ENCODE measurements at places on chromosomes 1 and 21. TPM values are rescaled to one million over a fixed set of nuclear protein-coding genes. Genes with fewer than 3 reads are reported as not detected.

Gene SHISAL2A
- not detected for total RNA-seq

Gene OPRD1
- not detected for total RNA-seq

Gene CD53
- not detected for total RNA-seq

Gene KCNN3
- total RNA-seq: 0.19 TPM

Gene VAV3
- total RNA-seq: 1.4 TPM

Gene HES3
- not detected for total RNA-seq

Gene HSPB7
- total RNA-seq: 0.10 TPM

Gene C1orf216
- total RNA-seq: 21.0 TPM

Gene GLMP
- total RNA-seq: 87.4 TPM

Gene NUDT17
- total RNA-seq: 1.4 TPM

Gene TDRD5
- total RNA-seq: not detected

Gene GREM2
- total RNA-seq: not detected

Gene CYP4B1
- 0.64 TPM for total RNA-seq

Gene AIRE
- not detected for total RNA-seq

Gene HP1BP3
- 141 TPM for total RNA-seq

Gene SPAG17
- total RNA-seq: not detected

Gene PROK1
- not detected for total RNA-seq

Gene FMO2
- total RNA-seq: 98.5 TPM

Gene WLS
- total RNA-seq: 74.7 TPM

Gene CFHR5
- total RNA-seq: not detected

Gene PAQR7
- 6.0 TPM for total RNA-seq

Gene CDCA8
- 0.87 TPM for total RNA-seq

Gene NTNG1
- total RNA-seq: not detected

Gene CFHR3
- 0.31 TPM for total RNA-seq

Gene PEX19
- total RNA-seq: 47.3 TPM

Gene FNDC5
- 1.00 TPM for total RNA-seq

Data from cardiac ventricle fibroblast (primary cell).